ENCODE measurements at places on chromosomes 12 and 14.

DNA sequence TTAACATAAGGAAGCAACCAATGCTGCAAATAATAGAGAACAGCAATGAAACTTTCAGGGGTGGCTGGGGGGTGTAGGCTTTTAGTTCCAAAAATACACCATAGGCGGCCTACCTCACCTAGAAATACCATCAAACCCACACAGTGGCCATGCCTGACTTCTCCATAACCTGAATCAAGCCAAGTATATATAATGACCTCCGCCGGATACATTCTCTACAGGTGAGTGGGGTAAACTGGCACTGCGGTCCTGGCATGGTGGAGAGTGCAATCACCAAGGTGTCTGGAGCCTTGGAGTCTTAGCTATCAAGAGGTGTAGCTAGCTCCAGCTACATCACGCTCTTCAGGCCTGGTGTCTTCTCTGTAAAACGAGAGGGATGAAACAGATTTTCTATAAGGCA, 1.2 kb downstream of the ZBTB25 start:
- DNase-seq, result no peak

DNA sequence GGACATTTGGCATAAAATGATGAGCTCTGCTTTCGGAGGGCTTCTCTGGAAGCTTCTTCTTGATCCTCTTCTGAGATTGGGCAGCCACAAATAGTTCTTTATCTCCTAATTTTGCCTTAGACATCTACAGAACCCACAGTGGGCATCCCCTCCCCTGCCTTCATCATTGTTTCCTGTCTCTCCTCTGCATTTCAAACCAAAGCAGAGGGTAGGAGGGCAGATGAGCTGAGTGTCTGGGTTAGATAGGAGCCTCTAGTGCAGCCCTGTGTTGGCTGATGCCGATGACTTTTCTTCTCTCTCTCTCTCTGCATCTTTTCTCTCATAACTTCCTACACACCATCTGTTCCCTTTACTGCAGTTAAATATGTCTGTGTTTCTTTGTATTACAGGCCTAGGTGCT, 8.5 kb upstream of the IL26 start:
- DNase-seq, result no peak

DNA sequence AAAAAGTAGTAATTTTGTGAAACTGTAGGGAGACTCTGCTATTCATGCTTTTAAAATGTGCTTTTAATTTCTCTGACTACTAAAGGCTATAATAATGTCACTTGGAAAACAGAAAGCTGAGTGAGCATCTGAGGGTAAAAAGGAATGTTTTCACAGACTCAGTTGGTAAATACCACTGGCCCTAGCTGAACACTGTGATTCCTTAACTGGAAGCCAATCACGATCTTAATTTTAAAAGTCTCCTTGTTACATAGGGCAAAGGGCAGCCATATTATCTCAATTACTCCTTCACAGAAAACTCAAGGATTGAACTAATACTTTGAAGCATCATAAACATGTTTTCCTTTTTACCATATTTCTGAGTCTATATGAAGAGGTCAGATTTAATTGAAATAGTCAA, 41.9 kb downstream of the PAWR start:
- no peak for DNase-seq

DNA sequence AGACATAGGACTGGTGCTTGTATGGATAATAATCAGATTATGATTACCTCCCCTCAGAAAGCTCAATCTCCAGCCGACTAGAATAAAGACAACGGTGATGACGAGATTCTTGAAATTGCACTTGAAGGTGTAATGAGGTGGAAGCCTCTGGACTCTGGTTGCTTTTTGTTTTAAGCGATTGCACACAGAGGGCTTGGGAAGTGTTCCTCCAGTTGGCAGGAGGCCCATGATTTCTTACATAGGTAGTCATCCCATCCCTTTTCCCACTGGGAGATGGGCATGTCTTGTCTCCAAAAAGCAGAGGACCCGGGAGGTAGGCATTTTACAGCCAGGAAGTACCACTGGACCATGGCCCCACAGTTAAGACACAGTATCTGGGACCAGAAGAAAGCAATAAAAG, 165.7 kb upstream of the FKBP4 start:
- no peak for DNase-seq

GRCh38 chr14:103008768-103009357, 48.5 kb downstream of the CDC42BPB start:
- no peak for DNase-seq

DNA sequence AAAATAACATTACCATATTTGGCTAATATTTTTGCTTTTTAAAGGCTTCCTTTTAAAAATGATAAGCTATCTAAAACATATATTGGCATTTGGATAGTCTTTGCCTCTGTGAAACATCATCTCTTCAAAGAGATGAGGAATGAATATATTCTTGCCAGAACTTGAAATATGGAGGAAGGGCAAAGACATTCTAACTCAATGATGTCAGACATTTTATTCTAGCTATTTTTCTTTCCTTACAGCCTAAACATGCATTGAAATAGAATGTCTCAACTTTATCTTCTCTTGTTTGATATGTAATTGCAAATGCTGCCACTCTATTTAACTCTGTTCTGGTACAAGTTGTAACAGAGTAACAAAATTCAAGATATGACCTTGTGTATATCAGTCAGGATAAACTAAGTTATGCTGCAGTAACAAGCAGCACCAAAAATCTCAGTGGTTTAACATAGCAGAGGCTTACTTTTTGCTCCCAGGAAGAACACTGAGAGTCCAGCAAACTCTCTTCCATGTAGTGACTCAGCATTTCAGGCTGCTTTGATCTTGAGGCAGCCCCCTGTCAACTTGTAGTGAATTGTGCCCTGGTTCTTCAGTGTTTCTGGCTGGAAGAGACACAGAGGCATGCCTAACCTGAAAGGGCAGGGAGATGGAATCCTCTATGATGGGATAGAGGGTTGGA, 11.0 kb downstream of the IRAK3 start:
- DNase-seq, result no peak

- DNase-seq, result no peak
Measured at GRCh38 chr12:129839679-129840078, 64.1 kb downstream of the TMEM132D start.

Data from erythroblast (primary cell).